ENCODE measurements at places on chromosomes 11 and 22.

- DNase-seq = no peak
Measured at GRCh38 chr11:9020916-9021315, 17.1 kb upstream of the NRIP3 start.

DNA sequence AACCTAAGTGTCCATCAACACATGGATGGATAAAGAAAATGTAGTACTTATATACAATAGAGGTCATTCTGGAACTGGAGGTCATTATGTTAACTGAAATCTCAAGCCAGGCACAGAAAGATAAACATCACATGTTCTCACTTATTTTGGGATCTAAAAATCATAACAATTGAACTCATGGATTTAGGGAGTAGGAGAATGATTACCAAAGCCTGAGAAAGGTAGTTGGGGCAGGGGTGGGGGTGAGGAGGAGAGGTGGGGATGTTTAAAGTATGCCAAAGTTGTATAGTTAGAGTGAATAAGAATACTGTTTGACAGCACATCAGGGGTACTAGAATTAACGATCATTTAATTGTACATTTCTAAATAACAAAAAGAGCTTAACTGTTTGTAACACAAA, 1112.7 kb downstream of the DLG2 start:
- DNase-seq = no peak

- DNase-seq = no peak
Measured at GRCh38 chr11:126518071-126518971, 162.8 kb downstream of the ST3GAL4 start.

- DNase-seq = no peak
Measured at GRCh38 chr11:34909955-34910354, 6.2 kb downstream of the APIP start.

DNA sequence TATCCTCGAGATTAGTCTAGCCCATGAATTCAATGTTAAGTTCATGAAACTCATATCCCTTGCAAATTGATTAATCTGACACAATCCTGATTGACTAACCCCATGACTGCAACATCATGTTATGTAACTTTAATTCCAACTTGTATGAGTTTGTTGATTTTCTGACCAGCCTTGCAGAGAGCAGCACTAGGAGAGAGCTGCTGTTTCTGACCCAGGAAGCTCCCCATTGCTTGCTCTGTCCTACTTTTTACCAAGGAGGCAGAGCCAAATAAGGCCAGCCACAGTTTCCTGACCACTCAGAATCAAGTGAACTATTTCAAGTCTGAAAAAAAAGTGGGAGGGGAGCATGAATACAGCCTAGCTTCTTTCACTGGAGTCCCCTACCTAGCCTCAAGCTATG, 13.2 kb downstream of the MPZL3 start:
- no peak for DNase-seq

GRCh38 chr11:125627236-125627910, 2.4 kb downstream of the CHEK1 start:
- no peak for DNase-seq

DNA sequence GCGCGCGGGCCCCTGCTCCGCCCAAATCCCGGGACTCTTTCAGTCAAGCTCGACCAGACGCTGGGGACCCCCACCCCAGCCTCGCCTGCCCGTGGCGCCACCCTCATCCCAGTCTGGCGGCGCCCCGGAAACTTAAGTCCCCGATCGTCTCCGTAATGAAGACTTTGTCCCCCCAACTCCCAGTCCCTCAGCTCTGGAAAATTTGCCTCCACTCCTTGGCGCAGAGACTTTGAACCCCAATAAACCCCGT, 348 bp downstream of the PLCB3 start:
- no peak for DNase-seq

GRCh38 chr11:22006901-22007300, 186.0 kb upstream of the ANO5 start:
- DNase-seq = no peak

DNA sequence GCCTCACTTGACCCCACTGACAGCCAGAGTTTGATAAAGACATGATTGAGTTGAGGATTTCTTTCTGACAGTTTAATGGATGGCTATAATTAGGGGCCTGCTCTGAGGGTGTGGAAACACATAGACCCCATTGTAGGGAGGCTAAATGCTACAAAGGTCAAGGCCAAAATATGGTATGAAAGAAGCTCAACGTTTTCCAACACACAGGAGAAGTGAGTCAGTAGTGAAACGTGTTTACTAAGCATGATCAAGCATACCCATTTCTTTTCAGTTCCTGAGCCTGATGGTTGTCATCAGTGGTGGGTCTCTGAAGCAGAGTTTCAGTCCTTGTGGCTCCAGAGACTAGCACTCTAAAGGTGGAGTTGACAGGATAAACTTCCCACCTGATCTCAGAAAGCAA, 69.7 kb downstream of the SNX19 start:
- DNase-seq = no peak

GRCh38 chr22:22820626-22821025, 67.0 kb upstream of the IGLL5 start:
- DNase-seq = no peak

GRCh38 chr11:12242966-12243365, 132.6 kb downstream of the MICAL2 start:
- DNase-seq = no peak

GRCh38 chr22:41813726-41814410, 13.4 kb downstream of the CCDC134 start:
- DNase-seq = no peak

DNA sequence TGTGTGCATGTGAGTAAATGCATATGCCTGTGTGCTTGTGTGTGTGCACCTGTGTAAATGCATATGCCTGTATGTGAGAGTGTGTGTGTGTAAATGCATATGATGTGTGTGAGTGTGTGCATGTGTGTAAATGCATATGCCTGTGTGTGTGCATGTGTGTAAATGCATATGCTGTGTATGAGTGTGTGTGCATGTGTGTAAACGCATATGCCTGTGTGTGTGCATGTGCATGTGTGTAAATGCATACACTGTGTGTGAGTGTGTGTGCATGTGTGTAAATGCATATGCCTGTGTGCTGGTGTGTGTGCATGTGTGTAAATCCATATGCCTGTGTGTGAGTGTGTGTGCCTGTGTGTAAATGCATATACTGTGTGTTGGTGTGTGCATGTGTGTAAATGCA, 37.8 kb downstream of the GGTLC2 start:
- no peak for DNase-seq

DNA sequence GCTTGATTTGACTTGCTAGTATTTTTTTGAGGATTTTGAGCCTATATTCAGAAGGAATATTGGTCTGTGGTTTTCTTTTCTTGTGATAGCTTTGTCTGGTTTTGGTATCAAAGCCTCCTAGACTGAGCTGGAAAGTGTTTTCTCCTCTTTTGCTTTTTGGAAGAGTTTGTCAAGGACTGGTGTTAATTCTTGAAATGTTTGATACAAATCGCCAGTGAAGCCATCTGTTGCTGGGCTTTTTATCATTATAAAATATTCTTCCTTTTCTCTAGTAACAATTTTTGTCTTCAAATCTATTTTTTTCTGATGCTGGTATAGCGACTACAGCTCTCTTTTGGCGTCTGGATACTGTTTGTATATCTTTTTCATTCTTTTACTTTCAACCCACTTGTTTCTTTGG, 45.2 kb downstream of the MPPED1 start:
- no peak for DNase-seq

DNA sequence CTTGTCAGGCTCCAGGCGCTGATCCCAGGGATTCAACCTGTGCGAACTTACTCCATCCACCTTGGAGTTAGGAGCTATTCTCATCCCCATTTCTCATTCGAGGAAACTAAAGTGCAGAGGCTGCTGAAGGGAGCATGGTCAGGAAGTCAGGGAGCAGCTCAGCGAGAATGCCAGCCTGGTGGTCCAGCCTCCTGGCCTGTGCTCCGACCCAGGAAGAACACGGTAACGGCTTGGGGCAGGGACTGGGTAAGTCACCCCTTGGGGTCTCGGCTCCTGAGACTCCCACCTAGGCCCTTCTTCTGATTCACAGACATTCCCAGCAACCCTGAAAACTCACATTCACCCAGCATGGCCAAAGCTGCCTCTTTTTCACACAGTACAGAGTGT, 132.8 kb downstream of the CRYBB2 start:
- no peak for DNase-seq

- DNase-seq = no peak
Measured at GRCh38 chr11:96324912-96325311, 18.1 kb downstream of the MAML2 start.

DNA sequence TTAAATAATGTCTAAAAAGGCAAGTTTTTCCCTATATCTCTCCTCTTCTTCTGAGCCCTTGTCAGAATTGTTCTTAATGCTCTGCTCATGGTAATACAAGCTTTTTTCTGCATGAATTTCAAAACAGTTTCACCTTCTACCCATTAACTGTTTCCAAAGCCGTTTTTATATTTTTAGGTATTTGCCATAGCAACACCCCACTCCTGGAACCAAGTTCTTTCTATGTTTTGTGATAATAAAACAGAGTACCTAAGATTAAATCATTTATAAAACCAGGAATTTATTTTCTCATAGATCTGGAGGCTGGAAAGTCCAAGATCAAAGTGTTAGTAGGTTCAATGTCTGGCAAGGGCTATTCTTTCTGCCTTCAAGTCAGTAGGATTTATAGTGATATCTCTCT, 497.4 kb downstream of the ETS1 start:
- no peak for DNase-seq

GRCh38 chr11:12413141-12414052, 36.0 kb downstream of the PARVA start:
- no peak for DNase-seq

GRCh38 chr11:16001899-16002426, 354.4 kb downstream of the SOX6 start:
- DNase-seq = peak; percentile 68

GRCh38 chr11:35029979-35030682, 108.8 kb upstream of the CD44 start:
- DNase-seq = no peak

GRCh38 chr22:28249402-28249801, 330.3 kb upstream of the PITPNB start:
- DNase-seq = no peak

DNA sequence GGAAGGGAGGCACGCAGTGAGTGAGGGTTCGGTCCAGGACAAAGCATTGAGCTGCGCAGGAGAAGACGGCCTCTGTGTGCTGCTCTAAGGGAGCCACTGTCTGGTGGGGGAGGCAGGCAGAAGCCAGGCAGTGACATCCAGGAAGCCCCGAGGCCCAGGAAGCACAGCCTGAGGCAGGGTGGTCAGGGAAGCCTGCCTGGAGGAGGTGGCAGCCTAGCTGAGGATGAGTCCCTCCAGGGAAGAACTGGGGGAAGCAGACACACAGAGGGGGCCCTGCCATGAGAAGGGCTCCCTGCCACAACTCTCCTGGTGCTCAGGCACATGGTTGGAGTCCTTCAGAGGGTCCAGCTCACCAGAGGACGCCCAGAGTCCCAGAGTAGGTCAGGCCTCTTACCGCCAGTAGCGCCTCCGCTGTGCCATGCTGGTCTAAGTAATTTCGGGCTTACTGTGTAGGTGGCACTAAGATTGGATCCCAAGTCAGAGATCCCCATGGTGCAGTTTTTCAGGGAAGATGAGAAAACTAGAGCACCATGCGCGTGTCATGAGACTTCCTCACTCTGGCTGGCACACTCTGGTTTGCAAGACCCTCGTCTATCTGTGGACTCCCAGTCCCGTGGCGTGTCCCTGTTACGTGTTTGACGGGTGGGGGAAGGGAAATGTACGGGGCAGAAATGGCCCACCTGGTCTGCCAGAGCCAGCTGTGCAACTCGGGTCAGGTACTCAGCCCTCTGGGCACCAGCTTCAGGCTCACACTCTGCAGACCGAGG, 887.2 kb downstream of the BRD1 start:
- DNase-seq = no peak

- no peak for DNase-seq
Measured at GRCh38 chr11:2767801-2768200, 68.0 kb upstream of the KCNQ1OT1 start.

- no peak for DNase-seq
Measured at GRCh38 chr22:48348855-48349254, 1478.8 kb downstream of the BRD1 start.

DNA sequence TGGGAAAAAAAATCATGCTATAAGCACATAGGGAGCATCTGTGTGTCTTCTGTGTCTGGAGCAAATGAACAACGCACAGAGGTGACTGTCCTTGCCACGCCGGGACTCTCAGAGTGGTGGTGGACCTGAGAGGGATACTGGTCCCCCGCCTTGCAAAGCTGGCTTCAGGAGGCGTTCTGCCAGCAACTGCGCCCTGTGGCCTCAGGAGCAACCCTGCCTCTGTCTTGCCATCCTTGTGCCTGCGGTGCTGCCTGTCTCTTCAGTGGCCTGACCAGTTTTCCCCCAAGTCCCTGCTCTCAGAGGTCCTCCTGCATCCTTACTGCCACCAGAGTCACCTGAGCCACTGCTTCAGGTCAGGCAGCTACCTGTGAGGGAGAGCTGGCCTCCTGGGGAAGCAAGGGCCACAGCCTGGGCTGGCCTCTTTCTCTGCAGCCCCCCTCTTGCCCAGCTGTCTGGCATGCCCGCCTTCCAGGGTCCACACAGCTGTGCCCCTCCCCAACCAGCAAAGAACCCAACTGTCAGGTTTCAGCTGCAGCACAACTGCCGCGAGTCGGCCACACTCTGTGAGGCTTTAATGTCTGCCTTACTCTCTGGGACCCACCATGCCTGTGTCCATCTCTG, 30.4 kb upstream of the YPEL1 start:
- DNase-seq = no peak

- peak; percentile 29 for DNase-seq
Measured at GRCh38 chr11:44556735-44557409, 8.6 kb upstream of the CD82 start.

GRCh38 chr22:44103735-44104480, 76.8 kb upstream of the PARVG start:
- no peak for DNase-seq

DNA sequence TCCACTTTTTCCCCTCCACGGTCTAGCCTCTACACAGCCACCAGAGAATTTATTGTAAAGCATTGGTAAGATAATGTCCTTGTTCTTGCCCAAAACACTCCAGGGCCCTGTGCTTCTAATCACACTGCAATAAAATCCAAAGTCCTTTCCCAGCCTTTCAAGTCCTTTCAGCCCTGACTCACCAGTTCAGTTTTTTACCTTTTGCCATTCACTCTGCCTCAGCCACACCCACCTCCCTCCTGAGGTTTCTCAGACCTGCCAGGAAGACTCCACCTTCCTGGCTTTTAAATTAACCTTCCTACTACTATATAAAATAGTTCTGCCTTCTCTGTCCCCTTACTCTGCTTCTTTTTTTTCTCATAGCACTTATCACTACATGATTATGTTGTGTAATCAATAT, 91.0 kb upstream of the ARHGAP32 start:
- DNase-seq = no peak

DNA sequence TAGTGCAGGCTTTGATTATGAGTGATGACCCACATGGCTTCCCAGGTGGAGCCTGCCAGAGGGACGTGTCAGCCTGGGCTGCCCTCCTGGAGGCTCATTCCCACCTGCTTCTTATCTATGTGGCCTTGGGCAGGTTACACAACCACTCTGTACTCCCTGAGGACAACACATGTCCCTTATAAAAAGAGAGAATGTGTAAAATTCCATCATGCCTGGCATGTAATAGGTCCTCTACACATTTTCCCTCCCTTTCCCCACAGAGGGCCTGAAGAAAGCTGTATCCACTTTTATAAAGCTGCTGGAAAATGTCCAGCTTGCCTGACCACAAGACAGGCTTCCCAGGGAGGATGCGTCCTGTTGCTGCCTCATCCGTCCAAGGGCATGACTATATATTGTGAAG, 55.0 kb upstream of the VSTM5 start:
- DNase-seq = no peak

All from NCI-H2081 (cell line).